Activated naive CD4-positive, alpha-beta T cell treated with anti-CD3 and anti-CD28 coated beads, Interleukin-2, amount 50 U/mL, for 16 hours (primary cell): ENCODE measurements at places on chromosomes 1 and 21.

DNA sequence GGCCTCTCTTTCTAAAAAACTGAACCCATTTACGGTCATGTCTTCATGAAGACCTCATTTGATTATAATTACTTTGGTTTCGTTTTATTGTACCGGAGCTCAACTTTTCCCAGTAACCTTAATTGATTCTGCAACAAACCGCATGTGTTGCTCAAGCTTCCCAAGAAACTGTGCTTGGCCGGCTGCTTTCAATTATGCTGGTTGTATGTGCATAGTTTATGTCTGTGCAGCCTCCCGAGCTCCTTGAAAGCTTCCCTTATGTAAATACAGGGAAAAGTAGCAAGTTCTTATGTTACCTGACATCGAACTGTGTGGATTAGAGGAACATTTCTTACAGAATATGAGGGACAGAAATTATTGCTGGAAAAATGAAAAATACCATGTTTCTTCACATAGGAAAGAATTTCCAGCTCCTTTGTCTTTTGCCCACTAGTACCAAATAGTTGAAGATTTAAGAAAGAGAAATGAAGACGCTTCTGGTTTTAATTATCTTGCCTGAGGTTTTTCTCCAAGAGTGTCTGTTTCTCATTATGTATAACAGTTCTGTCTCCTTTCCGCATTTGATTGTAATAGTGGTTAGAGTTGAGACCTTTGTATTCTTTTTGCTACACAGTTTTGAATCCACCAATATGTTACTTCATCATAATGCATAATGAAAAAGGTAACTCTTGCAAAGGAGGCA lies 2.1 kb downstream of the VCAM1 start:
- no peak for DNase-seq

DNA sequence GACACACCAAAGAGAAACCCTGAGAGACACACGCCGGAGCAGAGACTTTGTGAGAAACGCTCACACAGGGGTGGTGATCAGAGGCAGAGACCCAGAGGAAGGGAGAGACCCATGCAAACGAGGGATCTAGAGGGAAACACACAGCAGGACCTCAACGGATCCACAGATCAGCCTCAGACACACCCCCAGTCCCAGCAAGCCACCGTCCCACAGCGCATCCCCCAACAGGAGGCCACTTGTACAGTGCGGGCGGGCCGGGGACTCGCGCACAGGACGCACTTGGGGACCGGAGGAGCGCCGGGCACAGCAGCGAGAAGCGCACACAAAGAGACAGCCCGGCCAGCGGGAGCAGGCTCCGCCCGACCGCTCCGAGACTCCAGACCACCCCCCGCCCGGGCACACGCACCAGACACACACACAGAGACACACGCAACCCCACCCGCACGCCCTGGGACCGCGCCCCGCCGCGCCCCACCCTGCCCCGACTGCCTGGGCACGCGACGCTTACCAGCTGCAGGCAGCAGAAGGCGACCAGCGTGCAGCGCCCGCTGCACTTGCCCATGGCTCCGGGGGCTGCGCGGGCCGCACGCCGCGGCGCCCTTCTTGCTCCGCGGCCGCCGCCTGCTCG lies 587 bp downstream of the NKAIN1 start:
- no peak for DNase-seq

- no peak for DNase-seq
These were observed 231.2 kb upstream of the CACYBP start for GRCh38 chr1:174768516-174768915.

DNA sequence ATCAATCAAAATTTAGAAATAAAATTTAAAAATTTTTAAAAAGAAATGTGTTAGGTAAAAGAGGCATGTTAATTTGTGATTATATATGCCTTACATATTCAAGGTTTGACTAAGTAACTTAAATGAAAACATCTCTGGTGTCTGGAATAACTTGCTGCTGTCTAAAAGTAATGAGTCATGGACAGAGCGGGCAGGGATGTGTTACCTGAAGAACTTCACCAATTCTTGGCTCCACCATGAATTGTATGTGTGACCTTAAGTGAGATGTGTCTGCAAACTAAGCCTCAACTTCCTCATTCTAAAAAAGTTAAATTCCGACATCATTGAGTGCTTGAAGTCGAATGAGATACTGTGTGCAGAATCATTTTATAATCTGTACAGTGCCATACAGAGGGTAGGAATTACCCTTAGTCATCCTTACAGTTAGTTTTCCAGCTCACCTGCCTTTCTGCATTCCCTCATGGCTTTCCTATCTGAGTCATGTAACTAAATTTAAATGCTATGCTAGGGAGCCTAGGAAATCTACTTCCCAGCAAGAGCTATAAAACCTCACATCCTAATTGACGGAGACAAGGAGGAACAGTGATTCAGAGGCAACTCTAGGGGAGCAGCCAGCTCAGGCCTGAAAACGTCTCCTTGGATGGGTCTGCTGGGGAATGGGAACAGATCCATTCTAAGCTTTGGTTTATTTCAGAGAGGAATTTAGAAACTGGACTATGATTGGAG lies 100.7 kb upstream of the TSPAN2 start:
- no peak for DNase-seq
